Fibroblast of gingiva (primary cell): ENCODE measurements at places on chromosomes 2 and 18.

GRCh38 chr2:106065983-106066820 is 127.9 kb downstream of the UXS1 start:
- no peak for DNase-seq

DNA sequence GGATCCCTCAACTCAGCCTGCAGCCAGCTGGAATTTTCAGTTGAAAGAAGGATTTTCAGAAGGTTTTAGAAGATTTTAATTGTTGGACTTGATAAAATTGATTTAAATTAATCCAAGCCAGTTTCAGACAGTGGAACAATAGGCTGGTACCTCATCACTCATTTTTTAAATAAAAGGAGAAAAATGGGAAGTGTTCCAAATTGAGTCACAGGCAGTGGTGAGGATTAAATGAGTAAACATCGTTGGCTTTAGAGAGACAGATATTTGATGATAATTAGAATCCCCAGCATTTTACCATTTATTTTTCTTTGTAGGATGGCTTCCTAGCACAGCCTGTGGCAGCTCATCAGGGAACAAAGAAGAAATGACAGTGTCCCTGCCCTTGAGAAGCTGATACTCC is 7.4 kb downstream of the CXCR4 start:
- DNase-seq = no peak

GRCh38 chr2:129673847-129674711 is 305.4 kb upstream of the RAB6C start:
- no peak for DNase-seq

DNA sequence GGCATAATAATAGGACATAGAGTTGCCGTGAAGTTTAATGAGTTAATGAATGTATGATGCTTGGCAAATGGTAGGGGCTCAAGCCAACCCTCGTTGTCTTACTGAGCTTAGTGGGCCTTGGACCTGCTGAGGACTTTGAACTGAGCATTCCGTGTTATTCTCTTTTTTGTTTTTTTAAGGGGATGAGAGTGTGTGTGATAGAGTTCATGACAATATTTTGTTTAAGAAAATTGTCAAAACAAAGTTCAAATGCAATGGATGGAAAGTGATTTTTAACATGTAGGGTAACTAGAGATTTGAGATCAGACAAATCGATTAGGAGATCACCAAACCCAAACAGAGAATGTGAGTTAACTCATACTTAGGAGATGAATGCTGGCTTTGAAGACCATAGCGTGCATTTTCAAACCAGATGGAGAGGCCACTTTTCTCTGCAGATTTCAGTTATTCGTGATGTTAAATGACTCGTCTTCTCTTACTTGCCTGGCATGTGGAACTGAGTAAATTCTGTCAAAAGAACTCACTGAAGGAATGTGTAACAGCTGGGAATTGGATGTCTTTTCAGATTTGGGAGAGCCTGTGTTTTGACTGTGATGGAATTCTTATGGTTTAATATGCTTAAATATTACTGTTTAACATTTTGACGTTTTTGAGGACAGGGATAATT is 88.7 kb downstream of the NEDD4L start:
- no peak for DNase-seq

- DNase-seq = no peak
These were observed 54.3 kb upstream of the PEX13 start for GRCh38 chr2:60963190-60963589.

GRCh38 chr18:75179819-75180600 is 28.9 kb downstream of the PTGR3 start:
- no peak for DNase-seq

- no peak for DNase-seq
These were observed 168.4 kb downstream of the ARL4C start for GRCh38 chr2:234328444-234328990.

GRCh38 chr2:179538406-179539123 is 273.9 kb upstream of the SESTD1 start:
- DNase-seq = peak; percentile 41

DNA sequence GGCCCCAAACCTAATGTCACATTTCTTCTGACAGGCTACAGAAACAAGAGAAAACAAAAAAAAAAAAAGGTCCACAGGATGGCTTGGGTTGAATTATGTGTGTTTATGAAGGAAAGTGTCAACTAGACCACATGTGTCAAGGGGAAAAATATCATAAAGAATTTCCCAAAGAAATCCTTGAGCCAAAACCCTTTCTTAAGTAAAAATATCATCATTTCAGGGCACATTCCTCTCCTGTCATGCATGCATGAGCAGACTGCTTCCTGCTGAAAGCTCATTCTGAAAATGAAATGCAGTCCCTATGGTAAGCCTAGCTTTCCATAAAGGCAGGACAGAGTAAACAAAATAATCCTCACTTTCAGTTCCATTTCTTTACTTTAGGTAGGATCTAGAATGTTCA is 85.7 kb upstream of the RBBP8 start:
- DNase-seq = peak; percentile 44

GRCh38 chr2:16584824-16585540 is 80.7 kb downstream of the CYRIA start:
- DNase-seq = no peak

DNA sequence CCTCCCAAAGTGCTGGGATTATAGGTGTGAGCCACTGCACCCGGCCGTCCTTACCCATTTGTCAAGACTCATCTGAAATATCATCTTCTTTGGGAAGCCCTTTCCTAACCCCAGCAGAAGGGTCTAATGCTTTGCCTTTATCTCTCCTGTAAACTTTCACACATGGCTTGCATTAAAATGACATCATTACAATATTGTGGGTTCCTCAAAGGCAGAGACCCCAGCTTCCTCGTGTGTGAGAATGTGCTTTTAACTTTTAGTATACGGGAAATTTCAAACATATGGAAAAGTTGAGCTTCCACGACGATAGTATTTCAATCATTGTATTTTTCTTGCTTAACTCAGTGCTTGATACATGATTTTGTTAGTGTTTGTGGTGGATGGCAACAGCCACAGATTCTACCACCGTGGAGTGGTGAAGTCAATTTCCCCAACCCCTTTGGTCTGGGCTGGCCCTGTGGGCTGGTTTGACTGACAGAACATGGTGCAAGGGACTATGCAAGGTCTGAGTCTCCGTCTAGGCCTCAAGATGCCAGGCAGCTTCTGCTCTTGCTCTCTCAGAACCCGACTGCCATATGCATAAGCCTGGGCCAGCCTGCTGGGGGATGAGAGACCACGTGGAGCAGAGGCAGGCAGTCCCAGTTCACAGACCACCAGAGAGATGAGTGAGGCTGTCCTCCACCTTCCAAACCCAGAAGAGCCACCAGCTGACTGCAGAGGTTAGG is 39.9 kb downstream of the NGEF start:
- no peak for DNase-seq

DNA sequence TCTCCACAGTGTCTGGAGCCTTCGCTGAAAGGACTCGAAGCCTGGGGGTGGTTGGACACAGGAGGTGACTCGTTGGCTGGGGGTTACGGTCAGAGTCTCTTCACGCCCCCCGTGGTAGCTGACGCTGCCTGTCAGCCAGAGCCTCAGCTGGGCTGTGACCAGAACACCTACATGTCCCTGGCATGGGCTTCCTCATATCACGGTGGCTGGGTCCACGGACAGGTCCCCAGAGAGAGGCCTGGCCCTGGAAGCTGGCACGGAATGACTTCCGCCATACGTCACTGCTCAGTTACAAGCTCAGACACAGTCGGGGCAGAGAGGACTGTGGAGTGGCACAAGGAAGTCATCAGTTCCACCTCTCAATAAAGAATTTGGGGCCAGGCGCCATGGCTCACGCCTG is 28.5 kb downstream of the ITGB1BP1 start:
- no peak for DNase-seq

GRCh38 chr2:88069117-88069516 is 1.5 kb downstream of the SMYD1 start:
- DNase-seq = no peak

DNA sequence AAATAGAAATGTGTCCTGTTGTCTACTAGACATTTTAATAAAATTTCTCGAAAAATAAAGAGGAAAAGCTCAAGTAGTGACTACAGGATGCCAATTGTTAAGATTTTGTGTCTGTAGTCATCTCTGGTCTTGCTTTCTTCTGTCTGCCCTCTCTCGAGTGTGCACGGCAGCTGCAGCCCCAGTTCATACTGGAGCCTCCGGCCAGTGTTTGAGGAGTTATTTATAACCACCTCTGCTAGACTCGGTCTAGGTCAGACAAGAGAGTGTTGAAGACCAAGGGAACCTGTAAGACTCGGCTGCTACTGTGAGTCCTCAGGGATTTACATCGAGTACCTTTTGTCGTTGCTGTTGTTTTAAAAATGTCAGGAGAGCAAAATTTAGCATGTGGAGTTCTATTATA is 810.1 kb upstream of the POU3F3 start:
- DNase-seq = peak; percentile 2

- peak; percentile 90 for DNase-seq
These were observed 57.7 kb upstream of the MAP4K3 start for GRCh38 chr2:39494784-39495251.

DNA sequence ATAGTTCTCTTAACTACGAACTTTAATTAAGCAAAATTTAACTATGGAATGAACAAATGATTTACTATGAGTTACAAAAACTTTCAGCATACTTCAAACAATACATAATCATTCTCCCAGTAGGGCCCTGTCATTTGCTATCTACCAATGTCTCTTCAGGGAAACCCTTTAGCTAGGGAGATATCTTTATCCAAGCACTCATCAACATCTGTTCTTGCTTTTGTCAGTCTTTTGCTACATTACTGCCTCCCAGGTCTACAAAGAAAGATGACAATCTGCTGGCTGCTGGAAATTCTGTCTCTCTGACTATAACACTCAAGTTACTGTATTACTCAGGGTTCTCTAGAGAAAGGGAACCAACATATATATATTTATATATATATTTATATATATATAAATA is 1626.3 kb upstream of the CELF4 start:
- no peak for DNase-seq

DNA sequence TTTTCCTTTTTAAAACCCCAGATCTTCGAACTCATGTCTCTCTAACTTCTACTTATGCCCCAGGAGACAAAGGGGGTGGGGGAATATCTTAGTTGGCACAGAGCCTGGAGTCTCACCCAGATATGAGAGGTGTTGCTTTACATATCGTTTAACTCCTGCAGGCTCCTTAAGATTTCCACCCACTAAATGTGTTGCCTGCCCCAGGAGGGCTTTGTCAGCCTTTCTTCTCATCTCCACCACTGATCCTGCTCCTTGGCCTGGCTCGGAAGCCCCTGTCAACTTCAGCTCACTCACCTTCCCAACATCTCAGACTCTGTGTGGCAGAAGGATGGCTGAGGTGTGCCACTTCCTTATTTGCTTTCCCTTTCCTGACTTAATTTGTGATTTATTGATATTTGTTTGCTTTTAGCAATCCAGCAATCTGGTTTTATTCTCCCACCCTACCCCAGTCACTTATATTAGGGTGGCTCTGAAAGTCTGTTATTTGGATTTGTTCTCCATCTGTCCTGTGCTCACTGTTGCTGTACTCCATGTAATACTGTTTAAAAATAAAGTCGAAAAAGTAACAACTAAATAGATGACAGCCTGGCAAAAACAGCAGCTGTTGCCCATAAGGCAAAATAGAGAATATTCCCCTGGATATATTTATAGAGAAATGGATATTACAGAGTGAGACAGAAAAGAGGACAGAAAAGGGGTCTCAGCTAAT is 200.6 kb downstream of the ZBTB7C start:
- no peak for DNase-seq

GRCh38 chr2:45541450-45541849 is 69.6 kb downstream of the SRBD1 start:
- DNase-seq = no peak

DNA sequence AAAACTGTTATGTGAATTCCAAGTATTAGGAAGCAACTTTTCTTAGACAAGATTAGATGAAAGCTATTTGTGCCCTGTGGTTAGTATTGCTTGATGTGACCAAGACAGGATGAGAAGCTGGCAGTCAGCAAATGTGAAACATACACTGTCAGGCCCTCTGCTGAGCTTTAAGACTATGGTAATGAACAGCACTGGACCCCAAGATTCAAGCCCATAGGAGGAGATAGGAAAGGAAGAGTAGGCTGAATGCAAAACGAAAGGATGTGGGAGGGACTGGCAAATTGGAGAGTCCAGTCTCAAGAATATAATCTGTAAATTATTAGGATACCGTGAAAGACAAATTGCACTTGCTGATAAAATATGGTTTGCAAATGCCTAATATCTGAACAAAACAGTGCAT is 16.4 kb downstream of the BZW1 start:
- no peak for DNase-seq
